ENCODE measurements at places on chromosomes 1 and 21.

DNA sequence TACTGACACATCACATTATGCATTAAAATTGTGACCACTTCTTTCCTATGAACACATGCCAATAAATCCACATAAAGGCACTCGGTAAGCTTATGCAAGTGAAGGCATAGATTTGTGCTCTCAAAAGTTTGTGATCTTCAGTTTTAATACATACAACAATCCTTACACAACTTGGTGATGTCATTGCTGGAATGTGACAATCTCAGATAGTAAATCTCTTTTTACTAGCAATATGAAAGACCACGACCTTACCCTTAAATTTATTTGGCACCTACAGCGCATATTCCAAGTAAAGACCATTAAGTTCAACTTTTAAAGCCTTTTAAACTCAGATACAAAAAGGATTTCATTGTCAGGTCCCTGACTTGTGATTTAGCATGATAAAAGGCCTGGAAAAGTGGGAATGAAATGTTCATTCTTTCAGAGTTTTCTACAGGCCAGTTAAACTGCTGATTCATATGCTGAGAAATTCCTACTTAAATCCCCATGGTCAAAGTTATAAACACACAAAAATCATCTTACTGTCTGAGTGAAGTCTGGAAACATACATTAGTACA, 157.4 kb downstream of the SIPA1L2 start:
- peak; percentile 64 for DNase-seq

GRCh38 chr1:53166366-53166765, 23.9 kb upstream of the SLC1A7 start:
- DNase-seq: no peak

DNA sequence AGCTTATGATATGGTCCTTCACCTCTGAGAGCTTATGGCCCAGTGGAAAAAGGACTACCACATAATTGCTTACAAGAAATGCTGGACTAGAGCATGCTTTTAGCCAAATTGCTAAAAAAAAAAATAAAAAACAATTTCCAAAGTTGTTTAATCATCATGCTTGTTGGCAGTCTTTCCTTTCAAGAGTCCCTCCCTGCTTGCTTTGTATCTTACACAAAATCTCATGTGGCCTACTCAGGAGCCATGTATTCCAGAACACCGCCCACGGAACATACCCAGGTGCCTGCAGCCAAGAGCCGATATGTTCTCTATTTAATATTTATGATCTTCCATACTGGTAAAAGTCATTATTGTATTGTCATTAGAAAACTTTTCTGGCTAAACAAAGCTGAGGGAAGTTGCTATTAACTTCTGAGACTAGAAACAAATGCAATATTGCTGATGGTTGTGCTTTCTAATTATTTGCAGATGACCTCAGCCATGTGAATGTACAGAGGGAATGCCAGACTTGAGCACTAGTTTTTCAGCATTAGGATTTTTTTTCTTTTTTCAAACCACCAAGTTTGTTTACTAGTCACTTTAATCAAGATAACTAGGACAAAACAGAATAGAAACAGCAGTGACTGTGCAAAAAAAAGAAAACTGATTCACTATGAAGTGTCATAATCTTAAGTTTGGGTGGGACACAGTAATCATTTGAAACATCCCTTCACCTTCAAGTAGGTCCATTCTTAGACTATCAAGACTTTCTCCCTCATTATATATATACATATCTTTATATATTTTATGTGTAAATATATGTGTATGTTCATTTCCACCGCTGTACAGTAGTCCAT, 129.3 kb upstream of the GORAB start:
- peak; percentile 89 for DNase-seq

DNA sequence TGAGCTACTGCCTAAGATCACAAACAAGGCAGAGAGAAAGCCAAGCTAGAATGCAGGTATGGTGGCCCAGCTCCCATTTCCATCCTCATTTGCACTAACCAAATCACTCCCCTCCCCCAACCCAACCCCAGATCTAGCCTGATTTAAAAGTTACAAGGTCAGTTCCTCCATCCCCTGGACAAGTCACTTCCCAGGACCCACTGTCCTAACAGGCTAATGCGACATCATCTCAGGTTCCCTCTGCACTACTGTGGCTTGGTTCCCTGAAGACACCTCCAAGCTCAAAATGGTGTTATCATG, 2.4 kb downstream of the F11R start:
- DNase-seq: no peak

DNA sequence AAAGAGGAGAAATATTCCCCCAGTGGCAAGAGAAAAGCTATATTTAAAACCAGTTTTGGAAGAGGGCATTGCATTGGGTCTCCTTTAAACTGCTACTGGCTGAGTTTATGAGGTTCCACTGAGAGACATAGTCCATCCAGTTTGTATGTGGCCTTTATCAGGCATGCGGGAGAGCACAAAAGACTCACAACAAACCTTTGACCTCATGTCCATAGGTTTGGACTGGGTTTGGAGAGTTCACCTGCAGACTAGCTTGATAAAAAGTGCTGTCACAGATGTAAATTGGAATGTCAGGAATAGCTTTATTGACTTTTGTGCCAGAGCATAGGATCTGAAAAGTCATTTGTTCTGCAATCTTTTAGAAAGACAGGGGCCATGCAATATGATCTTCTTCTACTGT, 131.0 kb upstream of the NRIP1 start:
- DNase-seq: no peak

GRCh38 chr21:25717491-25718147, 17.1 kb downstream of the ATP5PF start:
- DNase-seq: peak; percentile 44

DNA sequence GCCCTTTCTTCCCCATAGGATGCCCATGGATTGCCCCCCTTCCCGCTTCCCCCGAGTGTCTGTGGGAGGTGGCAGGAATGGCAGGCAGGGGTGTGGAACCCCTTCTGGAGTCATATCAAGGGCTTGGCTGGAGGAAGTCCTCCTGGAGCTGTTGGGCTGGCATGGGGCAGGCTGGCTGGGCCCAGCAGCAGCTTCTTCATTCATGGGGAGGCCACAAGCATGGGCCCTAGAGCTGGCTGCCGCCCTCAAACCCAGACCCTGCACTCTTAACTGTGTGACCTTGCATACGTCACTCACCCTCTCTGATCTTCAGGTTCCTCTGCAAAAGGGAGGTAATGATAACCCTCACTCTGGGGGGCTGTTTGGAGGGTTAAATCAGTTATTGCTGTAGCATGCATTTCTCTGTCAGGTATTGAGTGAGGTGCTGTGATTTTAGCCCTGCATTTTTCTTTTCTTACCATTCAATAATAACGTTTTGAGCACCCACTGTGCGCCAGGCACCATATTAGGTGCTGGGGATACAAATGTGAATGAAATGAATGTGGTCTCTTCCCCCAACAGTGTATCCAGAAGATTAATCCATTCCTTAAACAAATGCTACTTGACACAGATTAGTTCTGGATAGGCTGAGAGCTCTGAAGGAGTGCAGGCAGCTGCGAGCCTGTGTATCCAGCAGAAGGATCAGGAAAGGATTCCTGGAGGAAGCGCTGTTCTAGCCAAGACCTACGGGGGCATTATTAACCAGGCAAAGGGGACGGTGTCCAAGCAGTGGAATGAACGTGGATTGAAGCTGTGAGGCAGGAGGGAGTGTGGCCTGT, 9.3 kb downstream of the PCSK9 start:
- no peak for DNase-seq

DNA sequence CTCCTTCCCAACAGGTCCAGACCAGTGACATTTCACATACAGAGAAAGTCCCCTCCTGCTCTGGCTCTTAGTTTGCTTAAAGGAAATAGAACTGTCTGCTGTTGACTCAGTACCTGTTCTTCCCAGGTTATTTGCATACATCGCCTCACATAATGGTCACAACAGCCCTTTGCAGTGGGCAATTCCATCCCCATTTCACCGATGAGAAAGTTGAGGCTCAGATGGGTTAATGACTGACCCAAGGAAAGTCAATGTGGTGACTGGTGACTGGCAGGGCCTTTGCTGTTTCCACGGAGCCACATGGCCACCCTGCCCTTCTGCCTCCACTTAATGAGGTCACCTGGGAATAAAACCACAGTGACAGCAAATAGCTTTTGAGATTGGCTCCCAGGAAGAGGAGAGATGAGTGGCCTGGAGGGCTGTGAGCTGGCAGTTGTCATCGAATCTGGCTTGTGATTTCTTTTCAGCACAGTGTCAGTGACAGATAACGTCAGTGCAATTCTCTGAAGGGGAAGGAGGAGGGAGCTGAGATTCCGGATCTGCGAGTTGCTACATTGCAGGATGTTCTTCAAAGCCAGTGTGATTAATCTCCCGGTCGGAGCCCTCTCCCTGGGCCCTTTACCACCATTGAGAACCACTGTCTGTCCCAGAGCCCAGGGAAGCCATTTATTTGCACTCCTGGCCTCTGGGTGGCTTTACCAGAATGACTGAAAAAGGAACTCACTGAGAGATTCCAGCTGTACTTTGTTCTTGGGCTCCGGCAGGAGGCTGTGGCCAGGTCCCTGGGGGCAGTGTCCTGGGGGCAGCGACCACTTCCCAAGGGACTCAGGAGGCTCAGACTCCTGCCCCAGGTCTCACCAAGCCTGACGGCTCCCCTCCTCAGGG, 117.2 kb downstream of the CNIH3 start:
- DNase-seq: peak; percentile 76

DNA sequence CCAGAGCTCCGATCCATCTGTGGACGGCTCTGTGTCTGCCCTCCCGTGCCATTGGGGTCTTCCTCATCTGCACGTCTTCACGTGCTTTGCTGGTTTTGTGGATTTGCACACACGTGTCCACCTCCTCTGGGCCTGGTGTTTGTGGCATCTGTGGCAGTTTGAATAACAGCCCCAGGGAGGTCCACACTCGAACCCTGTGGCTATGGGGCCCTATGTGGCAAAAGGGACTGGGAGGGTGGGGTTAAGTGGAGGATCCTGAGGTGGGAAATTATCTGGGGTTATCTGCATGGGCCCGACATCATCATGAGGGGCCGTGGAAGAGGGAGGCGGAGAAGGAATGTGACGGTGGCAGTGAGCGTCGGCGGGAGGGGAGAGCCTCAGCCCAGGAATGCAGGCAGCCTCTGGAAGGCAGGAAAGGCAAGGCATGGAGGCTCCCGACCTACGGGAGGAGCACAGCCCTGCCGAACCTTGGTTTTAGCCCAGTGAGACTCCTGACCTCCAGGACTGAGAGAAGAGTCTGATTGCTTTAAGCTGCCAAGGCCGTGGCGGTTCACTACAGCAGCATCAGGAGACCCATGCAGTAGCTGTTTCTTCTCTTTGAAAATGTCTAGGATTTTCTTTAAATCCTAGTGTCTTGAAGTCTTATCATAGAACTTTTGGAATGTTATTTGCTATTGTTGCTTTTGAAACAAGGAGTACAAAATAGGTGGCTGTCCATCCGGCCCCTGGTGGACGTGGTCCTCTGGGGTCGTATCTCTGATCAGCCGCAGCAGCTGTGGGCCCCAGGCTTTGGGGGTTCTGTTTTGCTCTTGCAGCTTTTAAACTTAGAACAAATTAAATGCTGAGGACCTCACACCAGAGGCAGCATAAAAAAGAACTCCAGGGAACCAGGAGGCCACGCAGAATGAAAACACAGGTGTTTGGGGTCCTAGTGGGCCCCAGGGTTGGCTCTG, 40.0 kb upstream of the LRRC3 start:
- DNase-seq: no peak

DNA sequence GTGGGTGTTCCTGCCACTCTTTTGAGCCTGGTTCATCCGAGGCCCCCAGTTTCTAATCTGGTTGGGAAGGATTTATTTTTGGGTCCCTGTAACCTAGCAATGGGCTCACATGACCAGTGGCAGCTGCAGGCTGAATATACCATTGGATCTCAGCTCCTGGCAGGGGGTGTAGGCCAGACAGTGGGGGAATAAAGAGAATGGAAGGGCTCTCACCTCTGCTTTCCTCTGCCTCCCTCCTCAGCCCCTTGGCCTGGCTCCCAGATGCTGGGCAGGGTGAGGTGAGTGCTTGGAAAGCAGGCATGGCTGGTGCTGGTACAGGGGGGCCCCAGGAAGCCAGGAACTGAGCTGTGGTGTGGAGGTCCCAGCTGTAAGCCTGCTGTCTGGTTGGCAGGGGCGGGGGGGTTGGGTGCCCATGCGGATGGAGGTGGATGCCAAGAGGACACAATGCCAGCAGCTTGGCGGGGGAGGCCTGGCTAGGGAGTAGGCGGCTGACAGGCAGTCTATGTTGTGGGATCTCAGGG, 3.6 kb upstream of the GPR61 start:
- no peak for DNase-seq

DNA sequence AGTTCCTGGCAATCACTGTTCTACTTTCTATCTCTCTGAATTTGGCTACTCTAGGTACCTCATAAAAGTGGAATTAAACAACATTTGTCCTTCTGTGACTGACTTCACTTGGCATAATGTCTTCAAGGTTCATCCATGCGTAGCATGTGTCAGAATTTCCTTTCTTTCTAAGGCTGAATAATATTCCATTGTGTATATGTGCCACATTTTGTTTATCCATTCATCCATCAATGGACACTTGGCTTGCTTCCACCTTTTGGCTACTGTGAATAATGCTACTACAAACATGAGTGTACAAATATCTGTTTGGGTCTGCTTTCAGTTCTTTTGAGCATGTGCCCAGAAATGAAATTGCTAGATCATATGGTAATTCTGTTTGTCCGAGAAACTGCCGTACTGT, 14.7 kb downstream of the CACHD1 start:
- peak; percentile 49 for DNase-seq

DNA sequence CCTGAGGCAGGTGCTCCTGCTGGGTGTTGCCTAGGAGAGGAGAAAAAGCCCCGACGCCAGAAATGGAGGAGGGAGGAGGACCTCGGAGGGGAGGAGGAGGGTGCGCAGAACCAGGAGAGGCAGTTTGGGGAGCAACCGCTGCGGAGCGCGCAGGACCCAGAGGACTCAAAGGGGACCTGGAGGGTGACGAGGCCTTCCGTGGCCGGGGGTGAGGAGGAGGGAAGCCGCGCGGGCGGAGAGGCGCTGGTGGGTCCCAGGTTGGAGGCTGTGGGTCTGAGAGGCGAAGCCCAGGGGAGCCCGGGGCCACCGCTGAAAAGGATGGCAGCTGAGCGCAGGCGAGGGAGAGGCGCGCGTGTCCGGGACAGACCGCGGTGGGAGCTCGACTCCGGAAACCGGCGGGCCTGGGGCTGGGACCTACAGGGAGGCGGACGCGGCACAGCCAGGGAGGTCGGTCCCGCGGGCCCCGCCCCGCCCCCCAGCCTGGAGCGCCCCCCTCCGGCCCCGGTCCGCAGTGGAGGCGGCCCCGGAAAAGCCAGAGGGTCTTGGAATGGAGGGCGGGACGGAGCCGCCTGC, 15.1 kb downstream of the RNF223 start:
- no peak for DNase-seq

GRCh38 chr1:111779546-111779945, 23.8 kb downstream of the DDX20 start:
- no peak for DNase-seq

GRCh38 chr1:185404291-185404690, 87.2 kb upstream of the IVNS1ABP start:
- DNase-seq: peak; percentile 36

DNA sequence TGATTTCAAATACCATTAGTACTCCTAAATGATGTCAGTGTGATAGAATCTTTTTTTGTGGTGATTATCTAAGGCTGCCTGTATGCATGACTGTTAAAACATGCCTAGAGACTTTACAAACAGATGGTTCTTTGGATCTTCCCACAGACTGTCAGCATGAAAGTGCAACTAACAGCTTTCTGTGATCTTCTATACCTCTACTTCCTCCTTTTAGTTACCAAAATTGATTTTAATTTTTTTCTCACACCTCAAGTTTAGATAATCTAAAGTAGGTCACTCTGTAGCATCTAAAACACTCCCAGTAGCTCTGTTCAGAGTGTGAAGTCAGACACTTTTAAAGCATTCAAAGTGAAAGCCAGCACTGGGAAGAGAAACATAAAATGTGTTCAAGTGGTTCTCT, 534.5 kb downstream of the PTPRC start:
- DNase-seq: peak; percentile 6
